ENCODE measurements at places on chromosomes 1 and 21. TPM values are rescaled to one million over a fixed set of nuclear protein-coding genes. Genes with fewer than 3 reads are reported as not detected.

The NFYC gene
- total RNA-seq = 68.7 TPM

The C1orf141 gene
- total RNA-seq = not detected

The COL16A1 gene
- total RNA-seq = 113 TPM

The TRAF3IP3 gene
- total RNA-seq = 4.3 TPM

The CYP4X1 gene
- total RNA-seq = 7.4 TPM

The NOS1AP gene
- 5.3 TPM for total RNA-seq

The DMBX1 gene
- total RNA-seq = not detected

The SERPINC1 gene
- not detected for total RNA-seq

The PDPN gene
- total RNA-seq = 9.1 TPM

The S100A9 gene
- 258 TPM for total RNA-seq

The PDC gene
- total RNA-seq = not detected

The DNAJC8 gene
- total RNA-seq = 26.8 TPM

The DIO1 gene
- total RNA-seq = 8.6 TPM

The AK5 gene
- 3.6 TPM for total RNA-seq

The LRRC3 gene
- total RNA-seq = 4.0 TPM

The MEGF6 gene
- 29.9 TPM for total RNA-seq

The LCE1A gene
- total RNA-seq = not detected

The MRPS6 gene
- total RNA-seq = 44.3 TPM

The LRP8 gene
- 5.4 TPM for total RNA-seq

The HES3 gene
- not detected for total RNA-seq

The WDTC1 gene
- total RNA-seq = 41.9 TPM

The HSD3B2 gene
- 1.3 TPM for total RNA-seq

The C1orf185 gene
- total RNA-seq = not detected

The RASSF5 gene
- total RNA-seq = 10.7 TPM

The CCDC17 gene
- 0.99 TPM for total RNA-seq

The MSH4 gene
- total RNA-seq = 0.47 TPM

The CYP4A22 gene
- 0.47 TPM for total RNA-seq

The RNF186 gene
- total RNA-seq = 0.18 TPM

The F11R gene
- total RNA-seq = 96.5 TPM

The DMRTA2 gene
- not detected for total RNA-seq

The AURKAIP1 gene
- 74.3 TPM for total RNA-seq

The C1QB gene
- 41.5 TPM for total RNA-seq

The MIS18A gene
- 10.5 TPM for total RNA-seq

The FAM3B gene
- total RNA-seq = 7.5 TPM

The TTC13 gene
- total RNA-seq = 15.1 TPM

Measured in metanephros (tissue), 2 donors.